ENCODE measurements at places on chromosomes 5 and 9. TPM values are rescaled to one million over a fixed set of nuclear protein-coding genes. Genes with fewer than 3 reads are reported as not detected.

GRCh38 chr5:14161825-14162556 is 18.8 kb downstream of the TRIO start:
- H3K4me3 ChIP-seq: no peak overlapping the region
- no peak for DNase-seq
- no peaks in the 10 kb centered on the region for H3K27me3 ChIP-seq
- no peak overlapping the region for H3K27ac ChIP-seq
- peaks cover 55% of the 10 kb centered on the region for H3K4me1 ChIP-seq

DNA sequence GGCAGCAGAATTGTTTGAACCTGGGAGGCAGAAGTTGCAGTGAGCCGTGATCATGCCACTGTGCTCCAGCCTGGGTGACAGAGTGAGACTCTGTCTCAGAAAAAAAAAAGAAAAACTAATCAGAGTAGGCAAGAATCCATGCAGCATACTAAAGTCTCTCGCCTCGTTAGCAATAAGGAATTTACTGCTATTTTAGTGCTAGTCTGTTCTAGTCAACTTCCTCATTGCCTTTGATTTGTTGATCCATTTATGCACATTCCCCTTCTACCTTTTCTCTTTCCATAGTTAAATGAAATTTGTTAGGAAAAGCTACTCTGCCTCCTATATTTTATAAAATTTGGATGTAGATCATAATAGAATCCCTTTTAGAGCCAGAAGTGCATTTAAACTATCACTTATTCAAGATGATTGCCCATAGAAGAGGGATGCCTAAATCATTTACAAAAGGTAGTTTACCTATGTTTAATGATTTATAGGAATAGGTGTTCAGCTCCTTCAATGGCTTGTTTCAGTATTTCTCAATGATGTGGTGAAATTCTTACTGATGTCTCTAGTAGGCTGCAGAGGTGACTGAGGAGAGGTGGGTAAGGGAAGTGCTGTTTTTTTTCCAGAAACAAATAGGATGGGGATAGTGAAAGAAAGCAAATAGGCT is 1.9 kb downstream of the LRRC19 start:
- H3K36me3 ChIP-seq: no peaks in the 10 kb centered on the region
- H3K27ac ChIP-seq: no peak overlapping the region
- no peaks in the 10 kb centered on the region for H3K27me3 ChIP-seq
- DNase-seq: no peak
- no peaks in the 10 kb centered on the region for H3K4me1 ChIP-seq
- H3K4me3 ChIP-seq: no peak overlapping the region

CXCL14 gene
- not detected for total RNA-seq

WNK2 gene
- not detected for total RNA-seq

GRCh38 chr5:156896546-156896945 is 46.5 kb downstream of the PPP1R2B start:
- no peaks in the 10 kb centered on the region for H3K4me1 ChIP-seq
- no peak for DNase-seq
- H3K27ac ChIP-seq: no peak overlapping the region
- no peaks in the 10 kb centered on the region for H3K36me3 ChIP-seq

GRCh38 chr5:4018007-4018406 is 422.4 kb downstream of the IRX1 start:
- H3K27me3 ChIP-seq: no peaks in the 10 kb centered on the region
- DNase-seq: no peak
- no peaks in the 10 kb centered on the region for H3K4me1 ChIP-seq
- no peak overlapping the region for H3K4me3 ChIP-seq
- no peaks in the 10 kb centered on the region for H3K36me3 ChIP-seq

DNA sequence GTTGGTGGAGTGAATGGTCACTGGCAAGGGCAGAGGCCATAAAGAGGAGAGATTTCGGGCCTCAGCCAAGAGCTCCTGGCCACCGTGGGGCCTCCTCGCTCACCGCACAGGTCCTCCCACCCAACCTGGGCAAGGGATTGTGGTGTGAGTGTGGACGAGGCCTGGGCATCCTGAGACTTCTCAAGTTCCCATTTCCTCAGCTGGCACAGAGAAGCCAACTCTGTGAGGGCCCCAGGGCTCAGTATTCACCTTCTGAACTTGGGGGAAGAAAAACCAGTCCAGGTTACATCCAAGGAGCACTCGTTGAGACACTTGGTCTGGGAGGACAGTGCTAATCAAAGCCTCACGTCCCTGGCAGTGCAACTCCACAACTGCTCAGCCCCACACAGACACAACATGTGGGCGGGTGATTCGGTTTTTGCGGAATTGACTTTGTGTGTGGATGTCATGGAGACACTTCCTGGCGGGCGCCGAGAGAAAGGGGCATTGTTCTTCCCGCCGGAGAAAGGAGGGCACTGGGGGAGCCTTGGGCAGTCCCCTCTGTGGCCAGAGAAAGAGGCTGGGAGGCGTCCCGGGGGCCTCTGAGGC is 28.5 kb upstream of the NKD2 start:
- peaks cover 6% of the 10 kb centered on the region for H3K27me3 ChIP-seq
- no peak overlapping the region for H3K4me3 ChIP-seq
- H3K27ac ChIP-seq: no peak overlapping the region
- H3K36me3 ChIP-seq: no peaks in the 10 kb centered on the region
- no peaks in the 10 kb centered on the region for H3K4me1 ChIP-seq
- DNase-seq: no peak

GRCh38 chr5:151459680-151460324 is 12.4 kb downstream of the SLC36A1 start:
- H3K36me3 ChIP-seq: peaks cover 15% of the 10 kb centered on the region
- DNase-seq: no peak
- H3K27ac ChIP-seq: no peak overlapping the region
- no peaks in the 10 kb centered on the region for H3K27me3 ChIP-seq
- no peak overlapping the region for H3K4me3 ChIP-seq

TCERG1 gene
- 55.1 TPM for total RNA-seq

FLT4 gene
- not detected for total RNA-seq

GRCh38 chr9:38008168-38009034 is 60.6 kb downstream of the SHB start:
- peak; percentile 67 for DNase-seq
- peaks cover 38% of the 10 kb centered on the region for H3K4me1 ChIP-seq
- H3K36me3 ChIP-seq: peaks cover 17% of the 10 kb centered on the region

Measured in SJSA1 (cell line).